Right cardiac atrium (tissue), 5 donors: ENCODE measurements at places on chromosomes 2 and 18.

DNA sequence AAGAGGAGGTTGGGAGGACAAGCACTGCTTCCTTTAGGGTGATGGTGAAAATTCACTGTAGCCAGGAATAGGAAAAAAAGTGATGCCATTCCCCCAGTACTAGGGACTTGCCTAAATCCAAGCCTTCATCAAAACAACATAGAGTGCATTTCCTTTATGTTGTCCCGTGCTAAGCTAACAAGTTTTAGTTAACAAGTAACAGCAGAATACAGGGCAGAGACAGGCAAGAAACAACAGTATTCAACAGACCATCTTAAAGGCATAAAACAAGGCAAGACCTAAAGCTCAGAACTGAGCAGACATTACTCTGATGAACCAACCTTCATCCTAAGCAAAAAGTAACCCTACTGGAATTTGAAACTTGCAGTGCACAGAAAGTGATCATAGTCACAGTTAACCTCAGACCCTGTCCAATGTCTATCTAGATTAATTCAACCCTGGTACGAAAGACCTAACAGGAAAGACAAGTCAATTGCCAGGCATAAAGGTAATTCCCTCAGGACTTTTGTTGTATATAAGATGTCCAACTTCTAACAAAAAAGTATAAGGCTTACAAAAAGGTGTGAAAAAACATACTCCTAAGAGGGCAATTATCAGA lies 34.4 kb upstream of the GALNT1 start:
- DNase-seq: no peak

- no peak for DNase-seq
Measured at GRCh38 chr2:43989545-43989944, 6.2 kb downstream of the LRPPRC start.

DNA sequence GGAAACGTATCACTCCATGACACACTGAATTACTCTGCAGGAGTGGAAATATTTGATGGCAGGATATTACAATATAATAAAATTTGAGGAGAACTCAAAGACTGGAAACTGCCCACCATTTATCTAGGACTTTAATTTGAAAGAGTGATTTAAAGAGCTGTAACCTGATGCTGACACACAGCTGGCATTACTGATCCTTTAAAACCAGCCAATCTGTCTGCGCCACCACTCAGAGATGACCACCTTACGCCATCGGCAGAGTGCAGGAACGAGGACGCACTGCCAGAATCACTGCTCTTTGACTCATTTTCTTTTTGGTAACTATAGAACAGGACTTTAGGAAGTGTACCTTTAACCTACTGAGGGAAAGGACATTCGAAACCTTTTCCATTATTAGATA lies 114.1 kb downstream of the EPB41L3 start:
- no peak for DNase-seq

- no peak for DNase-seq
Measured at GRCh38 chr2:159211447-159212396, 74.8 kb downstream of the WDSUB1 start.

GRCh38 chr2:168593713-168594112 lies 137.6 kb downstream of the CERS6 start:
- no peak for DNase-seq

- no peak for DNase-seq
Measured at GRCh38 chr2:144686518-144687215, 166.7 kb upstream of the ZEB2 start.

GRCh38 chr2:118913803-118914645 lies 28.0 kb upstream of the MARCO start:
- DNase-seq: no peak

DNA sequence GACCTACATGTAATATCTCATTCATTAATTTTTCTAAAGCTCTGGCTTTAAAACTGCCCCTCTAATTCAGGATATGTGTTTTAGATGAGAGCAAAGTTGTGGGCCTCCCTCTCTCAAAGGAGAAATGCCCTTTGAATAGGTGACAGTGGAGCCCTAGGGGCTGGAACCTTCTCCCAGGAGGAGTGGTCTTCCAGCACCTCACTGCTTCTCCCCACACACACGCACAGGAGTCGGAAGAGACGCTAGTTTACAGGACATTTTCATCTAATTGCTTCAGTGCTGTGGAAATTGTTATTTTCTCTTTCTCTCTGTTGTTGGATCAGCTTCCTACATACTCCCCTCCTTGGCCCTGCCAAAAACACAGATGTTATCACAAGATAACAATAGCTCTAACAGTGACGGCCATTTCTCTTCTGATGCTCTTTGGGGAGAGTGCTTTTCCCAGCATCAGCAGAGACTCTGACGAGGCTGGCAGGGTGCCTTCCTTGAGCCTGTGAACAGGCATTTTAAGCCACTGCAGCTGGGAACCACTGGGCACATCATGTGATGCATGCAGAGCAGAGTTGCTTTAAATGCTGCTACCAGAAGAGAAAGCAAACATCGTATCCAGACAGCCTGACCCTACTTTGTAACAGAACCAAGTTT lies 209.4 kb upstream of the SP5 start:
- peak; percentile 57 for DNase-seq

GRCh38 chr2:95289253-95289652 lies 7.9 kb upstream of the KCNIP3 start:
- DNase-seq: peak; percentile 17

- DNase-seq: no peak
Measured at GRCh38 chr2:215743066-215743465, 270.3 kb downstream of the MREG start.

DNA sequence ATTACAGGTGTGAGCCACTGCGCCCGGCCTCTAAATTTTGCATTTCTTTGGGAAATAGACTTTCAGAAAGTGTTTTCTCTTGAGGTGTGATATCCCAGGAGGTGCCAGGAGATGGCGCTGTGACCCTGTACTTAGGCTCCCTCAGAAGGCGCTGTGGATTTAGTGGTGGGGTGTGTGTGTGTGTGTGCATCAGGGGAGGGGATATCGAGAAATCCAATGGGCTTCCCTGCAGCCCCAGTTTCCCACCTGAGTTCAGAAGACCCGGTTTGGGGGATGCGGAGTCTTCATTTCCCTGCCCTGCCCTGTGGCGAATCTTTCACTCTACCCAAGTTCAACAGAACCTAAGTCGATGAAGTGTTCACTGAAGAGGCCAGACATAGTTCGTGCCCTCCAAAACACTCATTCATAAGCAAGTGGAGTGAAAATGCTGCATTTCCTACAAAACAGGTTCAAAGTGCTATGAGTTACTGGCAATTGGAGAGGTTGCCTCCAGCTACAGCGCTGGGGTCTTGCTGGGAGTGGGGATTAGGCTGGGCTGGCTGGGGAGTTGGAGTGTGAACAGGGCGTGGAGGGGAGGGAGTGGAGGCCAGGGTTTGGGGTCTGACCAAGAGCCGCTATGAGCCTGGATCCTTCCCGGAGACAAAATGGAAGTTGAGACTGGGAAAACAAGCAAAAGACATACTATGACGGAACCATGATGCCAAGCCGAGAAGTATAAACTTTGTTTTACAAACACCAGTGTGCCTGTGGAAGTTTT lies 6.5 kb upstream of the WNT6 start:
- DNase-seq: peak; percentile 80

DNA sequence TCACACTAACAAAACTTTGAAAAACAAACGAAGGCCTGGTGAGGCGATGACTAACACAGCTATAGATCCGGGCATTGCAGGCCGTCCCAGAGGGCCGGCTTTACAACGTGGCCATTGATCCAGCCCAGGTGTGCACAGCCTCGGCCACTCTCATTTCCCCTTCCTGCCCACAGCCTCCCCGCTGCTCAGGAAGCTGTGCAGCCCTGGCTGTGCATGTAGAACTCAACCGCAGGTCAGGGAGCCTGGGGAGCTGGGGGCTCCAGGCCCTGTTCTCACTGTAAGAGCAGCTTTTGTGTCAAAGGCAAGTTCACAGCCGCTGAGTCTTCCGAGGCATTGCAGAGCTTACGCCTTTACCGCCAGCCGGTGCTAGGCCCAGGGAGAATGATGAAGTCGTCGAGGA lies 87.2 kb downstream of the LONRF2 start:
- no peak for DNase-seq

DNA sequence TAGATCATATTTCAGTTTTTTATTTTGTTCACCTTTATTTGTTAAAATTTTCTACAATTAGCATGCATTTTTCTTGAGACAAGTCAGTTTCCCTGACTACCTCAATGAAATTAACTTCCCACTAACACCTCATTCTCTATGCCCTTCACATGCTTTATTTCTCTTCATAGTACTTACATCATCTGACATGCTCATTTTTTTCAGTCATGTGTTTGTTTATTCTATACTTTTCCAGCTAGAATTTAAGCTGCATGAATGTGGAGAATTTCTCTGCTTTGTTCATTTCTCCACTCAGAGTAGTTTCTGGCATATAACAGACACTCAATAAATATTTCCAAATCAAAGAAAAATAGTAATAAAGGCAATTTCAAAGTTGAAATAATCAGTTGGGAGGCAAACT lies 78.9 kb upstream of the SCN7A start:
- no peak for DNase-seq
